Stimulated activated naive CD4-positive, alpha-beta T cell treated with Interleukin-2 at 50 U/mL for 16 hours (primary cell): ENCODE measurements at places on chromosomes 7 and 10.

- no peak for DNase-seq
These were observed 169.9 kb downstream of the KCND2 start for GRCh38 chr7:120442838-120443237.

DNA sequence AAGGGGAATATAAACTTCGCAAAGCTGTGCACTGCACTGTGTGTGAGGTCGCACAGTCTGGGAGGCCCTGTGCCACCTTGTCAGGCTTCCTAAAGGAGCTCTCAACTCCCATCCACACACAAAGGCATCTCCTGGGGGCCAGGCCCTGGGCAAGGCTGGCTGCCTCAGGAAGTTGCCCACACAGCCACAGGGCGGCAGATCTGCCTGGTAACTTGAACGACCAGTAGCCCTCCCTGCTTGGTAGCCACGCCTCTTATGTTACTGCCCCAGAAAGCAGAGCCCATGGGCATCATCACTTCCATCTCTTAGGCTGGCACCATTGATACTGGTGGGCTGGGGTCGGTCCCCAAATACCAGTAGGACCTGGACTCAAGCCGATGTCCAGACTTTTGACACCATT lies 82.8 kb downstream of the HECW1 start:
- DNase-seq: no peak

GRCh38 chr7:6169805-6170520 lies 102.5 kb downstream of the CYTH3 start:
- DNase-seq: no peak

GRCh38 chr10:3151889-3152565 lies 20.6 kb downstream of the PITRM1 start:
- no peak for DNase-seq

GRCh38 chr7:128859232-128860157 lies 3.2 kb upstream of the ATP6V1F start:
- DNase-seq: no peak

DNA sequence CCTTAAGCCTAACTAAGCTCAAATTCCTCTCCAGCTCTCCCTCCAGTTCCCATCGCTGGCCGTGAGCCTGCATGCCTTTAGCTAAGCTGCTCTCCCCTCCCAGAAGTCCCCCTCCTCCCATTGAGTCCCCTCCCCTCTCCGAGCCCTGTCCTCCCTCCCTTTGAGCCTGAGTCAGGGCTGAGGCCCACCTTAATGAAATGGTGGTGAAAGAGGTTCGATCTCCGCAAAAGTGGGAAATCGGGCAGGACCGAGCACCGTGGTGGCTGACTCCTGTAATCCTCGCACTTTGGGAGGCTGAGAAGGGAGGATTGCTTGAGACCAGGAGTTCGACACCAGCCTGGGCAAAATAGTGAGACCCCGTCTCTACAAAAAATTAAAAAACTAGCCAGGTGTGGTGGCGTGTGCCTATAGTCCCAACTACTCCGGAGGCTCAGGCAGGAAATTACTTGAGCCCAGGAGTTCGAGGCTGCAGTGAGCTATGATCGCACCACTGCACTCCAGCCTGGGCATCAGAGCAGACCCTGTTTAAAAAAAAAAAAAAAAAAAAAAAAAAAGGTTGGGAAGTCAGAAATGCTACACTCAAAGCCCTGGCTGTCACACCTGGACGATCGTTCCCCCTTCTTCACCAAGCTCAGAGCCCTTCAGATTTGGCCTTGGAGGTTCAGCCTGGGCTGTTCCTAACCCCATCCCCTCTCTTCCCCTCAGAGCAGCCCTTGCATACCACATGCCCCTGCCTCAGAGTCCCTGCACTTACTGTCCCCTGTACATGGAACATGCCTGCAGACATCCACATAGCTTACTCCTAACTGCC lies 995 bp upstream of the CLDN3 start:
- no peak for DNase-seq

DNA sequence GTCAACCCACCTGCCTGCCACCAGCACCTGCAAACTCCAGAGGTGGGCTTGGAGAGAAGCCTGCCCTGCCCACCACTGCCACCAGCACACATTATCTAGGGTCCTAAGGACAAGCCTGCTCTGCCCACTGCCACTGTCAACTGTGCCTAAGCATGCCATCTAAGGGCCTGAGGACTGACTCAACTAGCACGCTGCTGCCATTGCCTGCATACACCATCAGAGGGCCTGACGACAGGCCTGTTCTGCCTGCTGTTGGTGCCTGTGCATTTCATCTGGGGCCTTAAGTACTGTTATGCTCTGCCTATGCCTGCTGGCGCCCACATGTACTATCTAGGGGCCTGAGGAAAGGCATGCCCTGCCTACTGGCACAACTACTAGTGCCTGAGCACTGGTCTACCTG lies 27.0 kb upstream of the LRRD1 start:
- no peak for DNase-seq

DNA sequence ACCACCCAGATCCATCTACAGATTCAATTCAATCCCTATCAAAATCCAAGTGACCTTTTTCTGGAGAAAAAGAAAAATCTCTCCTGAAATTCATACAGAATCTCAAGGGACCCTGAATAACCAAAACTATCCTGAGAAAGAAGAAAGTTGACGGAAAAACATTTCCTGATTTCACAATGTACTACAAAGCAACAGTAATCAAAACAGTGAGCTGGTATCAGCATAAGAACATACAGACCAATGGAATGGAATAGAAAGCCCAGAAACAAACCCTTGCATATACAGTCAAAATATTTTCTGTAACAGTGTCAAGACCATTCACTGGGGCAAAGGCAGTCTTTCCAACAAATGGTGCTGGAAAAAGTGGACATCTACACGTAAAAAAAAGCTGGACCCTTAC lies 89.9 kb downstream of the JMJD1C start:
- DNase-seq: no peak

DNA sequence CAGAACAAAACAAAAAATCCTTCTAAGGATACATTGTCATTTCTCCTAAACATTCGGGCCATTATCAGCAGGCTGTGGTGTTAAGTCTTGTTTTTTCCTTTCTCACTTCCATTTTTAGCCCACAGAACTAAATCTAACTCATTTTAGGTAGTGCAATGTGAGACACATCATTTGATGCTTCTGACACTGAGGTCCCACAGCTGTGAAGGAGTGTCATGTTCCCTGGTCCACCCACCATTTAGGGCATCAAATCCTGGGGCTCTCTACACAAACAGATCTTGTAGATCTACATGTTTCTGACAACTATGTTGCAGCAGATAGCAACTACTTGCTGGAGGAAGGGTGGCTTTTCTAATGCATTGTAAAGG lies 232.5 kb upstream of the IGFBP3 start:
- DNase-seq: no peak

GRCh38 chr7:45390731-45391130 lies 183.4 kb upstream of the ADCY1 start:
- no peak for DNase-seq

GRCh38 chr10:125375210-125375609 lies 214.8 kb upstream of the CTBP2 start:
- no peak for DNase-seq

- DNase-seq: no peak
These were observed 19.0 kb upstream of the ABI1 start for GRCh38 chr10:26879744-26880143.

DNA sequence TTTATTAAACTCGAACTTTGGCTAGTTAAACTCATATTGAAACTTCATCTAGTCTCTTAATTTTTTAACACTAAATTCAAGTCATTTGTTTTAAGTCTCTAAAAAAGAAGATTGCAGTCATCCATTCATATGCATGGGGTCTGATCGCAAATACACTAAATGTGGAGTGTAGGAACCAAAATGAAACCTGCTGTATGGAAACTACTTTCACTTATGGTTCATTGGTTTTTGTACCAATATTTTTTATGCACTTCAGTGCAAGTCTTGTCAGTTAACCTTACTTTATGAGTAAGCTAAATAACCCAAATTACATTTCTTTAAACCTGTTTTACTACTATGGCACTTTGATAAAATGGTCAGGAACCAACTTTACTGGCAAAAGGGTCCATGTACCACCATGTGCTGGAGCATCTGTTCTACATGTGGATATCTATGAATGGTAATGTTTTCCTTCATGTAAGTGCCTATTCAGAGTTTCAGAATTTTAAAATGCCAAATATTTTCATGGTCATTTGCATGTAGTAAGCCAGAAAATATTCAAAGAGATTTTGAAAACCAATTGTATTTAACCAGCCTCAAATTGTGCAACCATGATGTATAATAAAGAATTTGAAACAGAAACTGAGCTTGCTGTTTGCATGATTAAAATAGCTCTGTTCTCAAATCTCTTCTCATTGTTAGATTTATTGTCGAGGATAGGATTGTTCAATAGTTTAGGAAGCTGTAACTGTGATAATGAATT lies 7.6 kb upstream of the SUPV3L1 start:
- no peak for DNase-seq
